ENCODE measurements at places on chromosomes 7 and 10. TPM values are rescaled to one million over a fixed set of nuclear protein-coding genes. Genes with fewer than 3 reads are reported as not detected.

ZNF789 gene
- 12.3 TPM for total RNA-seq

LRRC17 gene
- total RNA-seq: 19.3 TPM

PLXNA4 gene
- total RNA-seq: 26.2 TPM

PPP1R17 gene
- total RNA-seq: not detected

DNA sequence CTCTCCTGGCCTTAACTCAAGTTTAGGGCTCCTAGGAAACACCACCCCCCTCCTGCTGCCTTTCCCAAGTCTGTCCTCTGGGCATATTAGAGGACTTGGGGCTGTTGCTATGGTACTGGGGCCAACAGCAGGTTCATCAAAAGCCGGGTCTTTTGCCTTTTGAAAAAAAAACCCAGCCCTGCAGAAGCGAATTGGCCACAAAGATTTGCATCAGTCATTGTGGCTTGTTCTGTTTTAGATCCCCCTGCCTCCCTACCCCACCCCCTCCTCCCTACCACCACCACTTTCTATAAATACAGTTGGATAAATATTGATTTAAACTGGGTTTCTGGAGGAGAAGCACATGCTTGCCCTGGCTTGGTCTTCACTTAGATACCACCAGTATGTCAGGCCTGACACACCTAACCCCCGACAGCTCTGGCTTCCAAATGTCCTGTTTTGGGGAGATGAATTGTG, 7.0 kb downstream of the MXI1 start:
- no peaks in the 10 kb centered on the region for H3K27me3 ChIP-seq
- H3K4me1 ChIP-seq: peaks cover 10% of the 10 kb centered on the region
- no peaks in the 10 kb centered on the region for H3K36me3 ChIP-seq
- H3K27ac ChIP-seq: peak overlapping the region; percentile 43

- H3K27me3 ChIP-seq: no peaks in the 10 kb centered on the region
- no peak for DNase-seq
- no peaks in the 10 kb centered on the region for H3K36me3 ChIP-seq
- H3K4me3 ChIP-seq: no peak overlapping the region
- H3K4me1 ChIP-seq: peaks cover 12% of the 10 kb centered on the region
Measured at GRCh38 chr10:96584474-96584873, 2.3 kb downstream of the TM9SF3 start.

- no peak overlapping the region for H3K27ac ChIP-seq
- no peaks in the 10 kb centered on the region for H3K4me1 ChIP-seq
- H3K4me3 ChIP-seq: no peak overlapping the region
- H3K27me3 ChIP-seq: no peaks in the 10 kb centered on the region
- H3K36me3 ChIP-seq: no peaks in the 10 kb centered on the region
Measured at GRCh38 chr7:5754981-5755599, 26.4 kb downstream of the RNF216 start.

- H3K36me3 ChIP-seq: no peaks in the 10 kb centered on the region
- no peaks in the 10 kb centered on the region for H3K27me3 ChIP-seq
- no peak overlapping the region for H3K27ac ChIP-seq
- no peak overlapping the region for H3K4me3 ChIP-seq
Measured at GRCh38 chr10:2831509-2831908, 235.8 kb upstream of the PFKP start.

DNA sequence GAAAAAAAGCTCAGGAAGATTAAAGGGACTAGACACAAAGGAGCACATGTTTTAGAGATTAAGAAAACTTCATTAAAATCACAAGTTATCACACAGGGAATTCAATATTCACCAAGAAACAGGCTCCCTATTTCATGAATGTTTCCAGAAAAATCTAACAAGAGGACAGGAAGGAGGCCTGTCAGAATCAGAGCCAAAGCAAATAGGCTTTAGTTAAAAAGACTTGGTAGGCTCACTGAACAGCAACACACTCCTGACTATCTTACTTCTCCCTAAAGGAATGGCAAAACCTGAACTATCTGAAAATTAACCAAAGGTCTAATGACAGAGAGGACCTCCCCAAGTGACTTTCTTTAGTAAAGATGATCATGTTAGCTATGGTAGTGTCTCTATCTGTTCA, 188.3 kb upstream of the MEOX2 start:
- H3K27me3 ChIP-seq: no peaks in the 10 kb centered on the region
- H3K36me3 ChIP-seq: no peaks in the 10 kb centered on the region
- no peak overlapping the region for H3K27ac ChIP-seq
- no peak overlapping the region for H3K4me3 ChIP-seq
- no peaks in the 10 kb centered on the region for H3K4me1 ChIP-seq
- DNase-seq: no peak

GRCh38 chr10:104293781-104294321, 24.9 kb downstream of the GSTO2 start:
- DNase-seq: no peak
- H3K4me1 ChIP-seq: no peaks in the 10 kb centered on the region
- H3K36me3 ChIP-seq: no peaks in the 10 kb centered on the region
- H3K4me3 ChIP-seq: no peak overlapping the region

DNA sequence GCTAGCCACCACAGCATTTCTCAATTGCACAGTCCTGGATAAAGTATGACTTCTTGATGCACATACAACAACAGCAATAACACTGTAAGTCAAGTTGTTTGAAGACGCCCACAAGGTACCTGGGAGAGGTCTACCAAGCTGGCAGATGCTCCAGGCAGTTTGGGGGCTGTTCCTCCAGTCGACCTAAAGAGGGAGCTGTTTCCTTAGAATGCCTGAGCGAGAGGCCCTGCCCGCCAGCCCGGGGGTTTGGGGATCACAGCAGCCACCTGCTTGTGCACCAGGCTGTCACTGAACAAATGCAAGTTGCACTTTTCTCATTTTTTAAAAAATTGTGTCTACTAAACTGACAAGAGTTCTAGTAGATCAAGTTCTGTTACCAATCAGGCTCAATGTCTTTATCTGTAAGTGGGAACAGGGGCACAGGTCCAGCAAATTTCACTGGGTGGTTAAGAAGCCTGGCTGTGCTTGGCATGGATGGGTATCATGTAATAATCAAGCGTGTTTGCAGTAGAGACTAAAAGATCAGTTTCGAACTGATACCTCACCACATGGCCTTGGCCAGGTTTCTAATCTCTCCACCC, 193.8 kb upstream of the ADO start:
- H3K4me1 ChIP-seq: no peaks in the 10 kb centered on the region
- H3K27ac ChIP-seq: no peak overlapping the region
- H3K27me3 ChIP-seq: no peaks in the 10 kb centered on the region
- no peak overlapping the region for H3K4me3 ChIP-seq
- no peak for DNase-seq
- H3K36me3 ChIP-seq: no peaks in the 10 kb centered on the region

DNA sequence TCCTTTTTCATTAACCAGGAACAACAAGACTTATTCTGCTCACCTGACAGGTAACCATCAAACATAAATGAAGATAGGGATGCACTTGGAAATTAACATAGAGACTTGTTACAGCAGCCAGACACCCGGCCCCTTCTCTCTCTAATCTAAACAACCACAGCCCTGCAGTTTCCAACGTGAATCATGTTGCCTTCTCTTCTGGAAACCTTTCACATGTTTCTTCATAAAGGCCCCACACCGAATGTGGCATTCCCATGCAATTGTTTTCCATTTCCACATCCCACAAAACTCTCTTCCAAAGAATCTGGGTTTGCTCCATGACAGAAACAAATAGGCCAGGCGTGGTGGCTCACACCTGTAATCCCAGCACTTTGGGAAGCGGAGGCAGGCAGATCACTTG, 15.0 kb upstream of the WDR86 start:
- no peak for DNase-seq
- H3K27me3 ChIP-seq: no peaks in the 10 kb centered on the region
- H3K4me3 ChIP-seq: no peak overlapping the region
- no peaks in the 10 kb centered on the region for H3K36me3 ChIP-seq
- H3K27ac ChIP-seq: peak overlapping the region; percentile 90

DNA sequence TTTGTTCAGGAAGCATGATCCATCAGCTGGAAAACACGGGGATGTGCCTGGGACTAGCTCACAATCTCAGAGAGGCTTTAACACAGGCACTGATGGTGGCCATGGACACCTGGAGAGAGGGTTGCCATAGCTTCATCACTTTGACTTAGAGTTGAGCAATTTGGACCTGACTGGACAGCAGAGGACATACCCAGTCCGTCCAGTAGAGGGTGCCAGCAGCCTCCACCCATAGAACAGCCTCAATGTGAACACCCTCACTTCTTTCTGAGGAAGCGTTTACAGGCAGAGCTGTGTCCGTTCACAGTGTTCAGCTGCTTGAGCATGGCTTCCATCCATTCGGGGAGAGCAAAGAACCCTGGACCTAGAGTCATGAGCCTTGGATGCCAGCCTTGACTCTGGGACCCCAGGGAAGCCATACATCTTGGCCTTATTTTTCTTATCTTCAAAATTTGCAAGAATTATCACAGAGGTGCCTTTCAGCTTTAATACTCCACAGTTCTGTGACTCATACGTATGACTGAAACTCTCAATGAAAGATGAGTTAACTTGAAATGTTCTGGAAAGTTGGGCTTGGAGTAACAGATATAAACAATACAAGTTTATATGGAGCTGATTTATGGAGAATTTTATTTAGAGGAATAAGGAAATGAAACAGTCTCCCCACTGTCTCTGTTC, 302.9 kb upstream of the PODXL start:
- DNase-seq: peak; percentile 66
- H3K27ac ChIP-seq: no peak overlapping the region
- no peaks in the 10 kb centered on the region for H3K4me1 ChIP-seq
- H3K27me3 ChIP-seq: no peaks in the 10 kb centered on the region

Data from breast epithelium (tissue), 4 donors.